ENCODE measurements at places on chromosomes 7 and 10.
A peak's percentile ranks its signal among the peaks of the same experiment; 100 is the strongest.

GRCh38 chr7:109983618-109984017 lies 1107.3 kb upstream of the LRRN3 start:
- DNase-seq: no peak

GRCh38 chr7:101630591-101630990 lies 1.5 kb upstream of the MYL10 start:
- DNase-seq: no peak

DNA sequence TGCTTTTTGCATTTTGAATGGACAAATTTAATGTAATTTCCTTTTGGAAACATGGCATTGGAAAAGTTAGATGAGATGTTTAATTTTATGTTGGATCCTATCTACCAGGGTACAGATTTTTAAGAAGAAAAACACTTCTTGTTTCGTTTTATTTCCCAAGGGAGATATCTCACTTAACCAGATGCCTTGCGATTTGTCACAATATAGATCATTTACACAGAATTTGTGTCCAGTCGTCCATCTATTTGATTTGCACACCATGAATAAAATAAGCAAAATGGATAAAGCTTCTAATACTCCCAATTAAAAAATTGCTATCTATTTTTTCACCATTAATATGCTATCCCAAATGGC lies 25.7 kb downstream of the HDAC9 start:
- DNase-seq: no peak

GRCh38 chr10:80497187-80498077 lies 40.3 kb upstream of the SH2D4B start:
- DNase-seq: no peak

DNA sequence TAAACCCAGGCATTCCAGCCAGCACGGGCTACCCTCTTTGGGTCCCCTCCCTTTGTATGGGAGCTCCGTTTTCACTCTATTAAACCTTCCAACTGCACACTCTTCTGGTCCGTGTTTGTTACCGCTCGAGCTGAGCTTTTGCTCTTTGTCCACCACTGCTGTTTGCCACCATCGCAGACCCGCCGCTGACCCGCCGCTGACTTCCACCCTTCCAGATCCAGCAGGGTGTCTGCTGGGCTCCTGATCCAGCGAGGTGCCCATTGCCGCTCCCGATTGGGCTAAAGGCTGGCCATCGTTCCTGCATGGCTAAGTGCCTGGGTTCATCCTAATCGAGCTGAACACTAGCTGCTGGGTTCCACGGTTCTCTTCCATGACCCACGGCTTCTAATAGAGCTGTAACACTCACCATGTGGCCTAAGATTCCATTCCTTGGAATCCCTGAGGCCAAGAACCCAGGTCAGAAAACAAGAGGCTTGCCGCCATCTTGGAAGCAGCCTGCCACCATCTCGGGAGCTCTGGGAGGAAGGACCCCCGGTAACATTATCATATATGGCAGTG lies 14.5 kb downstream of the ZNF277 start:
- no peak for DNase-seq

DNA sequence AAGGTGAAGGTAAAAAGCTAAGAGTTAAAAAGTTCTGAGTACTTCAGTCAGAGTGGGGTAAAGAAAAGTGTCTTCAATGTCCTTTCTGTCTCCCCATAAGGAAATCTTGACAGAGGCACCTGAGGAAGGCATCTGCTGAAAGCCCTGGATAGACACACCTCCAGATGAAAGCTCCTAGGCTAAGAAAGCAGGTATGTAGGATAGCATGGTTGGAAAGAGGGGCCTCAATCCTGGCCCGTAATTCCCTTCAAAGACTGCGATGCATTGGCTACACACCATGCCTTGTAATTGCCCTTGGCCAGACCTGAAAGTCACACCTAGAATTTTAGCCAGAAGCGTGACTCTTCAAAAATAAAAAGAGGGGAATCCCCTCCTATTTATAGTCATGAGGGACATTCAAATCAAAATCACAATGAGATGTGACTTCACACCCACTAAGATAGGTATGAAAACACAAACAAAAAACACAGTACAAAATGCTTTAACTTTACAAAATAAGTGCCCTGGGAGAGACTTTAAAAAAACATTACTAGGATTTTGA lies 809.7 kb downstream of the IPMK start:
- DNase-seq: no peak

GRCh38 chr10:18005781-18006456 lies 54.2 kb downstream of the SLC39A12 start:
- no peak for DNase-seq

GRCh38 chr7:45484094-45484493 lies 90.1 kb upstream of the ADCY1 start:
- no peak for DNase-seq

DNA sequence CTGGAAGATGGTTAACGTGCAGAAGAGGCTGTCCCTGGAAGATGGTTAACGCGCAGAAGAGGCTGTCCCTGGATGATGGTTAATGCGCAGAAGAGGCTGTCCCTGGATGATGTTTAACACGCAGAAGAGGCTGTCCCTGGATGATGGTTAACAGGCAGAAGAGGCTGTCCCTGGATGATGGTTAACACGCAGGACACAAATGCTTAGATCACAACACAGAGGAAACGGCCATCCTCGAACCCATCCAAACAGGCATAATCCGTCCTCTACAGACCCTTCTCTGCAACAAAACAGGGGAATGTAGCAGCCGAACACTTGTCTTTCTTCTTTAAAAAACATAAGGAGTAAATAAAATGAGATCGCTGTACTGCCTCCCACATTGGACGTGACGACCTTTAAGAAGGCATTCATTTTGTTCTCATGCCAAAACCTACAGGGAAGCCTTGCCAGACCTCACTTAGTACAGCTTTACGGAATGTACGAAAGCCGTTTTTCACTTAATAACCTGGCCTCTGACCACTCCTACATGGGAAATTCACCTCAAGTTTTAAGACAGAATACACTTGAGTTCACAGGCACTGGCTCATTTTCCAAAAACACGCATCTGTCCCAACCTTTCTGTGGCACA lies 245.2 kb downstream of the ZMYND11 start:
- DNase-seq: no peak

DNA sequence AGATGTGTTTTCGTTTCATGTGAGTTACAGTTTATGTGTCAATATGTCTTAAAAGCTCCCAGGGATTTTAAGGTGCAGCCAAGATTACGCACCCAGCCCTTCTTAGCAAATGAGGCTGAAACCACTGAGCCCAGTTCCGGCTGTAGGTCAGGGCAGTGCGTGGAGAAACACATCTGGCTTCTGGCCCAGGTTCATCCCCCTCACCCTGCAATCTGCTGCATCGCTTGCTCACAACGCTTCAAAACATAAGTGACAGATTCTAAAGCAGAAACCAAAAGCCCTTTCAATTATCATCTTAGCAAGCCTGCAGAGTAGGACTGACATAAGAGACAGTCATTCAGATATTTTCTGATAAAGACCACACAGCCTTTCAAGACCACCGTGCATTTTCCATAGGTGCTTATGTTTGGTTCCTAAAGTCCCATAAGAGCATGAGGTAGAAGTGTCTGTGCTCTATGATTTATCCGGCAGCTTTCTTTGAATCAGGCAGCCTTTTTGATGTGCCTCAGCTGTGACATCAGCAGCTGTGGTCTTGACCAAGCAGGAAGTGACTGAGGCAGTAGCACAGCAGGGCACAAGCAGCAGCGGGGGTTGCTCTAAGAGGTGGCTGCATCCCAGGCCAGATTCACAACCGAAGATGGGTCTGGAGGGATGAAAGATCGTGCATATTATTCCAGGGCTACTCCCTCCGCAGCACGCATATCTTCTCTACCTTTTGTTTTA lies 72.1 kb upstream of the LYZL2 start:
- DNase-seq: peak; percentile 78

- no peak for DNase-seq
Measured at GRCh38 chr10:74439213-74439612, 288.2 kb downstream of the ADK start.

DNA sequence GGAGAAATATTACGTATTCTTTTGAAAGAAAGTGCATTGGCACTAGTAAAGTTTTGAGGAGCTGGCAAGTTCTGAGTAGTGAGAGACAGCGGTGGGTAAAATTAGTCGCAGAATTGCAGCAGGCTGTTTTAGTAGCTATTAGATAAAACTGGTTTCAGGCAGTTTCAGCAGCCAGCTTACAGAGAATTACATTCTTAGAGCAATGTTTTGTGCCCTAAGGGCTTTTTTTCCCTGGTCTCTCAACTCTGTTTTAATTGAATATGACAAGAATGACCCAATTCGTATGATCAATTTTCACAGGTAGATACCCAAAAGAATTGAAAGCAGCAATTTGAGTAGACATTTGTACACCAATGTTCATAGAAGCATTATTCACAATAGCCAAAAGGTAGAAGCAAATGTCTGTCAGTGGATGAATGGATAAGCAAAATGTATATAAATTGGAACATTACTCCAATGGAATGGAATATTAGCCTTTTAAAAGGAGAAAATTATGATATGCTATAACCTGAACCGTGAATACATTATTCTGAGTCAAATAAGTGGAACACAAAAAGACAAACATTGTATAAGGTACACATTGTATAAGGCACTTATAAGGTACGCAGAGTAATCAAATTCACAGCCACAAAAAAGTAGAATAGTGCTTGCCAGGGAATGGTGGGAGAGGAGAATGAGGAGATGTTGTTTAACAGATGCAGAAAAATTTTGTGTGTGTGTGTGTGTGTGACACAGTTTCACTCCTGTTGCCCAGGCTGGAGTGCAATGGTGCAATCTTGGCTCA lies 5.2 kb upstream of the KBTBD2 start:
- DNase-seq: no peak

DNA sequence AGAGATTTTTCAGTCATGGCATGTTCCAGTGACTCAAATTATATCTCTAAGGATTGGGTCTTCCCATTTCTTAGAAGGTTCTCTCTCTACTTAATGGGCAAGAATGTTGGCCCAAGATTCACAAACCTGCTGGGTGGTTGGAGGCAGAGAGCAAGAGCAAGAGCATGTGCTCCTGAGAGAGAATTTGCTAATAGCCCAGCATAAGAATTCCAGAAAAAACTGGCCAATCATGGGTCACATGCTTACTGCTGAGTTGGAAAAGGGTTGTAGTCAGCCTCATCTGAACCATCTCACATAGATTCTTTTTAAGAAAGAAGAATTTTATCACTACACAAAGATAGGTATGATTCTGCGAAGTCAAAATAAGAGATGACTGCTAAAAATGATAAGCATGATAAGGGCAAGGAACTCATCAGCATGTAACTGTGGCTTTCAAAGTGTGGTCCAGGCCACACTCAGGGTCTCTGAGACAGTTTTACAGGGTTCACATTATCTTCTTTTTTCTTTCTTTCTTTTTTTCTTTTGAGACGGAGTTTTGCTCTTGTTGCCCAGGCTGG lies 8.2 kb upstream of the VCL start:
- no peak for DNase-seq

DNA sequence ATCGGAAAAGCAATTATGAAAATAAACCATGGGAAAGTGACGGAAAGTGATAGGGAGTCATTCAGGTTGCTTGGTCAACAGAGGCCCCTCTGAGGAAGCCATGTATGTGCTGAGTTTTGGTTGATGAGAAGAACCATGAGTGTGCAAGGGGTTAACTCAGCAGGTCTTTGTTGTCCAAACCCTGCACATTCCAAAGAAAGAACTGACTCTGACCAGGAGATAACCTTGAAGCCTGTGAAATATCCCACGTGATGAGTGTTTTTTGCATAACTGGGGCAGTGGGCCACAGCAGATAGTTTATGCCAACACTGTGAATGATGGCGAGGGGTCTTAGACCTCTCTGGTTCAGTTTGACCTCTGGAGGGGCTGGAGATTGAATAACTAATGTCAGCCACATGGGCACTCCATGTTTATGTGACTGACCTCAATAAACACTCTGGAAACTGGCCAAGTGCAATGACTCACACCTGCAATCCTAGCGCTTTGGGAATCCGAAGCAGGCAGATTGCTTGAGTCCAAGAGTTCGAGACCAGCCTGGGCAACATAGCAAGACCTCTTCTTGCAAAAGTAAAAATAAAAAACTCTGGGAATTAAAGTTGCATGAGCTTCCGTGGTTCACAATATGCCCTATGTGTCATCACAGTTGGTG lies 154.0 kb upstream of the FOXK1 start:
- DNase-seq: no peak

GRCh38 chr7:55939514-55940123 lies 12.1 kb upstream of the MRPS17 start:
- no peak for DNase-seq

- DNase-seq: peak; percentile 40
Measured at GRCh38 chr7:3897430-3898372, 596.6 kb downstream of the SDK1 start.

DNA sequence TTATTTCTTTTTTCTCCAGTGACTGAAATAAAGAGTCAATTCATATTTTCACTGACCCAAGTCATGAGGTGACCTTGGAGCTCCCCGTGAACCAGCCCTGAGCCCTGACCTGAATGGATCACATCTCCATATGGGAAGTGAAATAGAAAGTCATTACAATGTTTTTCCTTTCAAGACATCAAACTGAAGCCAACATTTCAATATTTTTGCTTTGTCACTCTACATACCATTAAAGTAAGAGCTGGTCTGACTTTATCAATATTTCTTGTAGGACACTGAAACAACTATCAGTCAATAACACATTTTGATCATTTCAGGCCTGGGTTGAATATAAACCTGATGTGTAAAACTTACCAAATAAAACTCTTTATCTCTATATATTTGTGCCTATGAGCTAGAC lies 249.8 kb upstream of the PHF14 start:
- DNase-seq: no peak

DNA sequence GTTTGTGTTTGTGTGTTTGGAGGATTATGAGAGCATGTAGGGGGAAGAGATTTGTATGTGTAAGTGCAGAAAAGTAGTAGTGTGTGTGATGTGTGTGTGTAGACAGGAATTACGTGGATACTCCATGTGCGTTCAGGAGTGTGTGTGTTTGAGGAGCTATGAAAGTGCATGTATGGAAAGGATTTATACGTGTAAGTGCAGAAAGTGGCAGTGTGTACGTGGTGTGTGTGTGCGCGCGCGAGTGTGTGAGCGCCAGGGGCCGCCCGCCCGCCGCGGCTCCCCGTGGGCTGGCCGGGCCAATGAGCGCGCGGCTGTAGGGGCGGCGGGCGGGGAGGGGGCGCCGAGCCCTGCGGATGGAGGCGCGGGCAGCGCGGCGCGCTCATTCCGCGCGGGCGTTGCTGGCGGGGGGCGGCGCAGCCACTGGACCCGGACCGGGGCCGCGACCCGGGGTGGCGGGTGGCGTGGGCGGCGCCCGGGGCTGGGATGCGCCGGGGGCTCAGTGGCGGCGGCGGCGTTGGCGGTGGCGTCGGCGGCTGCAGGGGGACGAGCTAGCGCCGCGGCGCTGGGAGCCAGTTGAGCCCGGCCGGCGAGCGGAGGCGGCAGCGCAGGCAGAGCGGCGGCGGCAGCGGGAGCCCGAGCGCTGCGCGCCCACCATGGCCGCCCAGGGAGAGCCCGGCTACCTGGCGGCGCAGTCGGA lies at the start of gene BICC1:
TSS of gene BICC1 (plus strand) at position 382 of the 697 bp plus-strand sequence. CDS start at position 654, 272 bp downstream.
- no peak for DNase-seq

DNA sequence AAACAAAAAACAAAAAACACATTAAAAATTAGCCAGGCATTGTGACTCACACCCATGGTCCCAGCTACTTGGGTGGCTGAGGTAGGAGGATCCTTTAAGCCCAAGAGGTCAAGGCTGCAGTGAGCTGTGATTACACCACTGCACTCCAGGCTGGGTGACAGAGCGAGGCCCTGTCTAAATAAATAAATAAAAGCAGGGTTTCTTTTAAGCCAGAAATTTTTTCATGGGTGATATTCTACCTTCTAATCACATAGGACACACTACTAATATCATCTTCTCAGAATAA lies 14.2 kb upstream of the SVIL start:
- DNase-seq: no peak

GRCh38 chr10:75817198-75817597 lies 385.8 kb downstream of the LRMDA start:
- DNase-seq: no peak

Data from central memory CD4-positive, alpha-beta T cell (primary cell).